ENCODE measurements at places on chromosomes 3 and 15.

- DNase-seq, result peak; percentile 37
These were observed 50.0 kb downstream of the AMOTL2 start for GRCh38 chr3:134323966-134324962.

DNA sequence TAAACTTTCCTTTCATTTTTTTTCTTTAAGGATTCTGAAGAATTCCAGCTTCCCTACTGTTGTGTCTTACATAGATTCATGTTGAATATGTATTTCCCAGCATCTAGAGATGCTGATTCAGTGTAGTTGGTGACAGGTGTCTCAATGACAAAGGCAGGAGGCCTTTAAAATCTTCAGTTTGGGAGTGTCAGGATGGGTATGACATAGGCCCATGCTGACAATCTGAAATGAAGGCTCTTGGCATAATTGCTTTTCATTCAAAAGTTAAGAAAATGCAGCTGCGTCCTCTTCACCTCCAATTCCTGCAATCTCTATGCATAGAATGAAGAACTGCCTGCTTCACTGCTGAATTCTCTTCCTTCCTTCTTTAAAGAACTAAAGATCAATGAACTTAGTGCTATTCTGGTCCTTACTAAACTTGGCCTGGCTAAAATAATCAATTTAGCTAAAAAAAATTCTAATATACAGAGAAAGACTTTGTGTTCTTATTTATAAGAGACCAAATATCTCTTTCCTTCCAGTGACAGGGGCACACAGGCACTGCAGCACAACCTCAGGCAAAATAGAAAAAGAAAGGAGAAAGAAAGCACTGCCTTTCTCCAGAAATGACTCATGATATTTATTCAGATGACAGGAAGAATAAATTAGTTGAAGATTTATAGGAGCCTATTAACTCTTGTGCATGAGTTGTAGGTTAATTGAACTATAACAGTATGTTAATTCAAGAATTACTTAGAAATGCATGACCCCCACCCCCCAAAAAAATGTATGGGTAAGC, 152.6 kb upstream of the GBE1 start:
- DNase-seq, result no peak

DNA sequence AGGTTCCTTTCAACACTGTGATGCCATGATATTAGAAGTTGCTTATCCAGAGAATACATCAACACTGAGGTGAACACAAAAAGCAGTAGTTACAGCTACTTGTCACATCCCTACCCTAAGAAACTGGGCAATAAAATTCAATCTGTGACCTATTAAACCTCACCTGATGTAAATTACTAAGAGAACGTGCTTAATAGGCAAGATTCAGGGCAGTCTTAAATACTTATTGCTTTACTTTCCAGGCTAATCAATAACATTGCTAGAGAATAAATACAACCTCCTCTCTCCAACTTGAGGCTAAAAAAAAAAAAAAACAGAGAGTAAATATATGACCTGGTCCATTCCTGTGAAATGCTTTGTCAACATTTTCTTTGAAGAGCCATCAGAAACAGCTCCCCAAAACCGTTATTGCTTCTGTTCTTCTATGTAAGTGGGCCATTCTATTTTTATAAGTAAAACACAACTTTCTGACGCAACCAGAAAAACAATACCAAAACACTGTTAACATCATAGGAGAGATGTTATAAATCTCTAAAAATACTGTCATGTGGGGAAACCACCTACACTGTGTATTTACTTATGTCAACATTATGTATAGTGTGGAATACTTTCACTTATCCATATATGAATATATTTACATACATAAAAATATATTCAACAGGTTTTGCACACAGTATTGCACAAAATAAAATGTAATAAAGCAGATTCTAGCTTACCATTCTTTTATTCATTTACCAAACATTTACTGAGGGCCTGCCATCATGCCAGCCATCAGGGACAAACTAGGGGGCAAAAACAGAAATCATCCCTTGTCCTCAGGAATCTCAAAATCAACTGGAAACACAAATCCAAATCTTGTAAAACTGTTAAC, 2.7 kb downstream of the NKIRAS1 start:
- no peak for DNase-seq

DNA sequence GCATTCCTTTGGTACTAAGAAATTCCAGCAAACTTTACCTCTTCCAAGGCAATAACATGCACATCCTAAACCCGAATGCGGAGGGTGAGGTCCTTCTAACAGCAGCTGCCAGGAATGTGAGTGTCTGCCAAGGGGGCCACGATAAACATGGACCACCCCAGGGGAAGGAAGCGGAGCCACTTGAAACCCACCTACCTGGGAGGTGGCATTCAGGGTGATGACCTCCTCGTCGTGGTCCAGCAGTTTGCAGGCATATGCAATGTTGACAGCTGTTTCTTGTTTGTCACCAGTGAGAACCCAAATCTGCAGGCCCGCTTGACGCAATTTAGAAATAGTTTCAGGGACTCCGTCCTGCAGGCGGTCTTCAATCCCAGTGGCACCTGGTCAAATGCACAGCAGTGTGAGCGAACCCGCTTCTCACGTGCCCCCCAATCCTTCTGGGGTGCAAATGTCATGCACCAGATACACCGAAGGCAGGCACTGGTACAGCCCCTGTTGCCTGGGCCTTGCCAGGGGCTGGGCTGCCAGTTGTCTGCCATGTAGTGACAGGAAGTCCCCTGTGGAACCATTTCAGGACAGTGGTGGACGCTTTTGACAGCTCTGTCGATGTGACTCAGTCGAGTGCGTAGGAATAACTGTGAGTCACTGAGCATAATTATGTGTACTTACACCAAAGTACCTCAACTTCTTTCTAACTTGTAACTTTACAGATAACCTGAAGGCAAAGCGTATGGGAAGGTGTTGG, 161.2 kb downstream of the ATP10A start:
- no peak for DNase-seq

- no peak for DNase-seq
These were observed 97.3 kb downstream of the NR1D2 start for GRCh38 chr3:24042174-24043059.

- DNase-seq, result no peak
These were observed 37.9 kb upstream of the CTSH start for GRCh38 chr15:78982736-78983135.

GRCh38 chr3:61650276-61650675, 88.9 kb downstream of the PTPRG start:
- DNase-seq, result no peak

DNA sequence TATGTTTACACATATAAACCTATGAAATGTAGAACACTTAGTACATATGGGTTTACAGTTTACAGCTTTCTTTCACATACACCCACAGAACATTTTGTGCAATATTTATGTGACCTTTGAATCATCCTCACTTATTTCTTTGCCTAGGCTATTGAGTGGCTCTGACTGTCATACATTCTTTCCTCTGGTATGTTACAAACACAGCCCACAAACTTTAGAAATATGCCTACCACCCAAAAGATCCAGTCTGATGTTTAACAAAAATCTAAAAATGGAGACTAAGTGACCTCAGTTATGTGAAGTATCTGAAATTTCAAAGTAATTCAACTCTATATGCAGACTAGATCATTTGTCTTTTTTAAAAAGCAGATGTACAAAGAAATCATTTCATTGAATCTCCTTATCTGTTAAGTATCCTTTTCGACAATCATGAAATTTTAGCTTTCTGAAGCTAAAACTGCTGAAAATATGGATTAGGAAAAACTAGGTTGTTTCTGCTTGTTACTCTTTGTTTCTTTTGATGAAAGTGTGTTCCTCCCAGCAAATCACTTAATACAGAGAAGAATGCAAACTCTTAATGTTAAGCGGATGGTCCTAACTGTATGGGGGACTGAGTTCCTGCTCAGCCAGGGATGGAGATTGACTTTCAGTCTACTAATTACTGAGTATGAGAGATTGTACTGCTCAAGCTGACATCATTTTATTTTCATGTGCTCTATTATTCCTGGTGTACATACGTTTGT, 27.7 kb downstream of the CCDC54 start:
- DNase-seq, result no peak

DNA sequence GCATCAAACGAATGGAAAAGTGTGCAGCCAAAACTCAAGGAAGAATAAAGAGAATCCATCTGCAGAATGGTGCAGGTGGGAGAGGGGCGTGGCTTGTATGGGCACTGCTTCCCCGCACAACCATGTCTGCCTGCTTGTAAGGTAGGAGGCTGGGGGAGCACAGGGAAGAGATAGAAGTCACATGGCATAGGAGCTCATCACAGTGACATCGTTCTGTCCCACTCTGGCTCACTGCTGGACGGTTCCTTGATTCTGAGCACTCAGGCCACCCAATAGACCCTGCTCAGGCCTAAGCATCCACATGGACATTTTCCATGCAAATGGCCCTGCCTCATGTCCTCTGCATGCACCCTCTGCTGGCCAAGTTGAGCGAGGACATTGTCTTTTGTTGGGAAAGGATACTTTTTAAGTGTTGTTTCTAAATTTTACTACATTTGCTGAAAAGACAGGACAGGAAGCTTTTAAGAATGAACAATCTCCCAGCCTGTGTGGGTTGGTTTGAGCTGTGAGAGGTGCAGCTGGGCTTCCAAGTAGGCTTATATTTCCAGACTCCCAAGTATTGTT, 3.1 kb downstream of the MYLK start:
- DNase-seq, result no peak

DNA sequence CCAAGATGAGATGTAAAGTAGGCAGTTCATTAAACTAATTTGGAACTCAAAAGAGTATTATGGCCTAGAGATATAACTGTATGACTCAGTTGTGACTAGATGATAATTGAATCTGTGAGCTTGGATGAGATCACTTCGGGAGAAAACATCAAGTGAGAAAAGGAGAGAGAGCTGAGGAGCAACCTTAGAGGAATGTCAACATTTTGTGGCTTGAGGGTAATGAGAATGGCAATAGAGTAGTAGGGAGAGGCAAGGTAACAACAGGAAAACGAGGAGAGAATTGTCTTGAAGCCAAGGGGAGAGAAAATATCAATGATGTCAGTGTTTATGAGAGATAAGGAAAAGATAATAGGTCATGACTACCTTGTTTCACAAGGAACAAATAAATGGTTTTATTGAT, 580.2 kb downstream of the NLGN1 start:
- DNase-seq, result no peak

- DNase-seq, result no peak
These were observed 33.3 kb upstream of the MEIS2 start for GRCh38 chr15:37133602-37134001.

DNA sequence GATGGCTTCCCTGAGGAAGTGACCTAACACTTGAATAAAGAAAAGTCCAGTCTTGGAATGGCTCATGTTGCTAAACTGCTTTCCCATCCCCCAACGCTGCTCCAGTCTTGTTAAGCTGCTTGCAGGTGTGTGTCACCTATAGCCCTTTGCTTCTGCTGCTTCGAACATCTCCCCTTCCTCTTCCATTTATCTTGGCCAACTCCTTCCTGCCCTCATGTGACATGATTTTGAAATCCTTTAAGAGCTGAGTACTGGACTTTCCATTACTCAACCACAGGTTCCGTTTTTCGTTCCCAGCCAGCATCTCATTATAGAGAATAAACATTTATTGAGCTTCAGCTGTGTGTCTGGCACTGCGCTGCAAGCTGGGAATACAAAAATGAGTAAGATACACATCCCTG, 1.7 kb downstream of the ATG7 start:
- no peak for DNase-seq

DNA sequence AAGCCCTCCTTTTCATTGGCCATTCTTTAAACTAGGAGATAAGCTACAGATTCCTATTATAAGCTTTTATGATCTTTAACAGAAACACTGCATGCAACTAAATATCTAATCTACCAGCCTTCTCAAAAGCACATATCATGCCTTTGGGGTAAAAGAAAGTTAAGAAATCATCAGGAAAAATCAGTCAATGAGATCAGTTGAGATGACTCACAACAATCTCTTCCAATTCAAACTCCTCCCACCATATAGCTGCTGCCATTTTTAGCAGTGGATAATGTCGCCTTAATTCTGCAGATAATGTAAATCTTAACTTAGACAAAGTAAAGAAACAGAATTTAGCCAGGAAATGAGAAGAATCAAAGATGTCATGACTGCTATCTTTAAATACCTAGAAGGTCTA, 135.2 kb upstream of the BCL6 start:
- no peak for DNase-seq

DNA sequence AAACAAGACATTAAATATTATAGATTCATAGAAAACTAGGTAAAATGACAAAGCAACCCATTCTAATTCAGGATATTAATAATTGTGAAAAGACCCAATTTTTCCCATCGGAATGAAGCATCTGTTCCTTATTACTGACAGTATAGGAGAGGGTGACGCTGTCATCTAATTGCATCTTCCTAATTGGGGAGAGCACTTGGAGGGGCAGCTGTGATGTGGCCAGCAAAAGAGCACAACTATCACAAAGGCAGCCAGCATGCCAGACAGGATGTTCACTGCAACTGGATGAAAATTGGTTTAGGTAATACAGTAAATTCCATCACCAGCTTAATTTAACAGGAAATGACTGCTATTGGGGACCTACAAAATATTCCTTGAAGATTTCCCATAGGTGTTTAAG, 21.9 kb upstream of the MINAR1 start:
- DNase-seq, result no peak

GRCh38 chr3:72694398-72694797, 153.8 kb downstream of the SHQ1 start:
- DNase-seq, result no peak

DNA sequence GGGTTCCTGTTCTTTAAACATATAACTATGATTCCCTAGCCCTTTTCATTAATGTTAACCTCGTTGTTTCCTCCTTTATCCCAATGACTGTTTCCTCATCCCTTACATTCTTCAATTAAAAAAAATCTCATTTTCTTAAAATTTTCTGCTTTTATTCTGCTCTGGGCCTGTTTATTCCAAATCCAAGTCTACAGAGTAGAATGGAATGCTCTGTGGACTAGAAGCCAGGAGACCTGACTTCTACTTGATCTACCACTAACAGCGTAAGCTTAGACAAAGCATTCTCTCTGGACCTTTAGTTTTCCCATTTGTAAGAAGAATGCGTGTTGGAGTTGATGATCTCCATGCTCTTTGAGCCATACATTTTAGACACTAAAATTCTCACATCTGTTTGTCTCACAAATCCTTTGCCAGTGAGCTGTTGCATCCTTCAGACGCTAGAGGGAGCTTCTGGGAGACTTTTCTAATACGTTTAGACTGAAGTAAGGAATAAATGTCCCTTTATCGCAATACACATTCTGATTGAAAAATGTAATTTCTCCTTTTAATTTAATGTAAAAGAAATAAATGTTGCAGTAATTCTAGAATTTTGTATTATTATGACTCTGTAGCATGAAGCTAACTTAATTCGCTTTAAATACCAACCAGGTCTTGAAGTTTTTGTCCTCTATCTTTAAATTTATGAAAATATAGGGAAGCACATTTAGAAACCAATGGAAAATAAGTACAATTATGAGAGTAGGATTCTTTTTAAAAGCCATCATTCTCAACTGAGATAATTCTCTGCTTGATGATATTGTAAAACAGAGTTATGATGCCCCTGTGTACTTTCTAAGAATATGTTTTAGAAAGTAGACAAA, 21.7 kb upstream of the GMNC start:
- no peak for DNase-seq

GRCh38 chr15:68353421-68354135, 76.0 kb downstream of the FEM1B start:
- DNase-seq, result no peak

DNA sequence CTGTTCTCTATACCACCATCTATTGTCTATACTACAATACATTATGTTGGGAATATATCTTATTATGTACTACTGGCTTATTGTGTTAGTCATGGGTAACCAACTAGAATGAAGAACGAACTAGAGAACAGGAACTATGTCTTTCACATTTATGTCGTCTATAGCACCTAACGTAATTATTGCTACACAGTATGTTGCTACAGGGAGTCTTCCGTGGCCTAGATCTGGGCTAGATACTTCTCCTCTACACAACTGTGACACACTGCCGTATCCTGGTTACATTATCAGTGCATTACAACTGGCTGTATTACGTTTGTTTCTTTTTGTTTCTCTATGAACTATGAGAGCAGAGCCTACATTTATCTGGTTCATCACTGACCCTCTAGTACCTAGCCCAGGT, 34.0 kb downstream of the SCG5 start:
- DNase-seq, result no peak

All from activated CD8-positive, alpha-beta memory T cell treated with anti-CD3 and anti-CD28 coated beads for 24 hours (primary cell).